ENCODE measurements at places on chromosomes 7 and 10.

GRCh38 chr7:5689716-5690115, 91.7 kb downstream of the RNF216 start:
- DNase-seq: no peak

DNA sequence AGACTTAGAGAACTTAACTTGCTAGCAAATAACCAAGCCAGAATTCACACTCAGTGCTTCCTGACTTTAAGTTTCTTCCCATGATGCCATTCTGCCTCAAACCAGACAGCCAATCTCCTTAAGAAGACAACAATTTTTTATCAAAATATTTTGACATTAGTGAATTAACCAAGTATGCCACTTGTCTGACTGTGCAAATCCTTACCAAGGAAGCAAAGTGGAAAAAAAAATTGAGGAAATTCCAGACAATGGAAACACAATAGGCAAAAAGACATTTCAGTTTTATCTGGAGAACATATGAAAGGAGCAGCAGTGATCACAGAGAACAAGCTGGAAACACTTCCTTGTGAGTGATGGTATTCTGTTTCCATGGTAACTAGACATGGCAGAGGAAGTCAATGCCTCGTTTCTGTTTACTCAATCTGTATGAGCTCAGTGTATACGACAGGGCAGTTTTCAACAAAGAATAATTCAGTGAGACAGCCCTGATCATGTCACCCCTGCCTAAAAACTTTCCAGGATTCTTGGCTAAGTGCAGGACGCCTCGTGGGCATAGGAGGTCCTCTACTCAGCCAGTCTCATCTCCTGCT, 114.2 kb downstream of the DYNC1I1 start:
- no peak for DNase-seq

- DNase-seq: no peak
Measured at GRCh38 chr10:52004342-52004949, 305.1 kb upstream of the CSTF2T start.

- DNase-seq: no peak
Measured at GRCh38 chr10:132306864-132307751, 642 bp downstream of the STK32C start.

GRCh38 chr7:134632937-134633540, 13.6 kb upstream of the BPGM start:
- DNase-seq: no peak

GRCh38 chr10:6609625-6610024, 29.5 kb upstream of the PRKCQ start:
- DNase-seq: no peak

DNA sequence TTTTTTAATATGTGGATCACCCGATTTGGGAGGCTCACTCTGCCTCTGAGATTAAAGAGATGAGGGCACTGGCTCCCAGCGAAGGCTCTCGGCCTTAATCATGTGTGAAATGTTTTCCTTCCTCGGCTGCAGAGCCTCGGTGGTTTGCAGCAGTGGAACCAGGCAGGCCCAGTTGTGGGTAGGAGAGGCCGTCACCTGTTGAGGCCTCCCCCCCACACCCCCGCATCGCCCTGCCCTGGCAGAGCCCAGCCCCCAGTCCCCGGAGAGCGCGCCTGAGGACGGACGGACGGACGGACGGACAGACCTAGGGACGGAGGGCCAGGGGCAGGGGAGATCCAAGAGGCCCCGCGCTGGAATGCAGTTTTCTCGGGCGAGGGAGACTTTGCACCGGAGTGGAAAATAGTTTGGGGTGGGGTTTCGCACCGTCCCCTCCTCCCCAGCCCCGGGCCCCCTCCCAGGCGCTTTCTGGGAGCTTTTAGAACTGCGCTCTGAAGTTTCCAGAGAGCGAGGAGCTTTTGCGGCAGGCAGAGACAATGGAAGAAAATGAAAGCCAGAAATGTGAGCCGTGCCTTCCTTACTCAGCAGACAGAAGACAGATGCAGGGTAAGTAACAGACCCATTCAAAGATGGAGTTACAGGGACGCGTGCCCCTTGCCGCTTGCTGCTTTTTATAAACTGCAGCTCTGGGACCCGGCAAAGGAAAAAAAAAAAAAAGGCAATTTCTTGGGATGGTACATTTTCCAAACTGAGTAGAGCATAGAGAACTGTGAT, at the start of gene KIAA1217:
TSS of gene KIAA1217 (plus strand) at position 478 of the 771 bp plus-strand sequence. CDS start at position 534, 56 bp downstream.
- peak; percentile 33 for DNase-seq

DNA sequence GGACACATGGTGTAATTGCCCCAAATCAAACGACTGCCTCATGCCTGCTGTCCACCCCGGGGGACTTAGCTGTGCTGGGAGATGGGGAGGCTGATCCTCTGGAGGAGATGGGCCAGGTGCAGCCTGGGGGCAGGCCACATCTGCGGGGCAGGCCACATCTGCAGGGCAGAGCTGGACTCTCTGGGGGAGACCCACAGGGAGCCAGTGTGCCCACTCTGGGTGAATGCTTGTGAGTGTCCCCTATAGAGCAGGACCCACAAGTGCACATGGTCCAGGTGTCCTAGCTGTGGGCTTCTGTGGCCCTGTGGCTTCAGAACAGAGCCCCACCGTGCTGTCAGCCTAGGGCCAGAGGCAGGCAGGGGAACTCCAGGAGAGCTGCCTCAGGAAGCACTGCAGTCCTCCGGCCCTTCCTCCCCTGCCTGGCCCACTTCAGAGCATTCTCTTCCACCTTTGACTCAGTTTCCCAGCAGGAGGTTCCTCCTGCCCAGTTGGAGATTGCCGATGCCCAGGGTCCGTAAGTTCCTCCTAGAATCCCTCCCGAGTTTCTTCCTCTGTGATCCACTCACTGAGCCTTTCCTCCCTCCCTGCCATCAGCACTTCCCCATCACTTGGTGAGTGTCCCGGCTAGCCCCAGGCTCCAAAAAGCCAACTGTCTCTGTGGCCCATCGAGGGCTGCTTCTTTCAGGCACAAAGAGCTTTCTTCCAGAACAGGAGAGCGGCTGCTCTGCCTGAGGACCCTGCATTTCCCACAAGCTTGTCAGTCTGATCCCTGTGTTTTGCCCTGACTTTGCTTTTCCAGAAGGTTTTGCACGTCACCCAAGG, 50.3 kb downstream of the ADCYAP1R1 start:
- DNase-seq: no peak

GRCh38 chr7:136136906-136137454, 159.8 kb upstream of the MTPN start:
- no peak for DNase-seq

- DNase-seq: peak; percentile 10
Measured at GRCh38 chr10:70137927-70138883, 5.6 kb upstream of the AIFM2 start.

DNA sequence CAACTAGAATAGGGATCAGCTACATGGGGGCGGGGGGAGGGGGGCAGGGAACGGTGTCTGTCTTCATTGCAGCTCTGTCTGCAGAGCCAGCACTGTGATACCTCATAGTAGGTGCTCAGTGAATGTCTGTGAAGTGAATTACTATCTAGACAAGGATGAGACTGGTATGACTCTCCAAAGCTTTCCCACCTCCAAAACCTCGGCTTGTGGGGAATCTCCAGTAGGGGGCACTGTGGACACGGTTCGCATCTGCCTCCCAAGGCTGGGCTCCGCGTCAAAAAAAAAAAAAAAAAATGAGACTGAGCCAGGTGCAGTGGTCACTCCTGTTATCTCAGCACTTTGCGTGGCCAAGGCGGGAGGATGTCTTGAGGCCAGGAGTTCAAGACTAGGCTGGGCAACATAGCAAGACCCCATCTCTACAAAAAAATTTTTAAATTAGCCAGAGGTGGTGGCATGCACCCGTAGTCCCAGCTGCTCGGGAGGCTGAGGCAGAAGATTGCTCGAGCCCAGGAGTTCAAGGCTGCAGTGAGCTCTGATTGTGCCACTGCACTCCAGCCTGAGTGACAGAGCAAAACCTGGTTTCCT, 9.6 kb downstream of the TRIM56 start:
- no peak for DNase-seq

DNA sequence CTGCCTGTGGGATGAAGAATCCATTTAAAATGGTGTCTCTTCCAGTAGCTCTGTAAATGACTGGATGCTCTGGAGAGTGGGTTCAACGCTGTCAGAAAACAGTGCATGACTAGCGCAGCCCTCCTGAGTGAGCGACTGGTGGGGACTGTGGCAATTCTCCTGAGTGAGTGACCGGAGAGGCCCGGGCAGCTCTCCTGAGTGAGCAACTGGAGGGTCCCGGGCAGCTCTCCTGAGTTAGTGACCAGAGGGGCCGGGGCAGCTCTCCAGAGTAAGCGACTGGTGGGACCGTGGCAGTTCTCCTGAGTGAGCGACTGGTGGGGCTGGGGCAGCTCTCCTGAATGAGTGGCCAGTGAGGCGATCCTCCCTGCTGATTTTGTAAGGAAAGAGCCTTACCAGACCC, 85.5 kb downstream of the WDR37 start:
- DNase-seq: no peak

GRCh38 chr7:21544715-21545114, 1.9 kb downstream of the DNAH11 start:
- DNase-seq: no peak

DNA sequence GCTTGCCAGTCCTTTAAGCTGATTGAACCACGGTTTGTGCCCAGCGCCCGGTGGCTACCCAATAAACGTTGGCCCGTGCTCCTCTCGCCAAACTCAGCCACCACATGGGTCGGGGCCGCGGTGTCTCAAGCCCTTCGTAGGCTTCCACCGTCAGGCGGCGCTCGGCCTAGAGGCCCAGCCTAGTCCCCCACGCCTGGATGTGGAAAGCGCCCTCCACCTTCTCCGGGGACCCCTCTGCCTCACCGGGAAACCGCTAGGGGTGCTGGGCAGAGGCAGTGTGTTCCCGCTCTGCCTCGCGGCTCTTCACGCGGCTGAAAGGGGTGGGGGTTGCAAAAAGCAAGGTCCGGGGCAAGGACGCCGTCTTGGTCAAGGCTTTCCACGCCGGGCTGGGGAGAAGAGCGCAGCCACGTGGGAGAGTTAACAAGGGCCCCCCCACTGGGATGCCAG, 29.8 kb downstream of the LEP start:
- no peak for DNase-seq

GRCh38 chr10:33087152-33087551, 129.1 kb upstream of the ITGB1 start:
- no peak for DNase-seq

- no peak for DNase-seq
Measured at GRCh38 chr10:113939212-113939860, 84.9 kb downstream of the NHLRC2 start.

DNA sequence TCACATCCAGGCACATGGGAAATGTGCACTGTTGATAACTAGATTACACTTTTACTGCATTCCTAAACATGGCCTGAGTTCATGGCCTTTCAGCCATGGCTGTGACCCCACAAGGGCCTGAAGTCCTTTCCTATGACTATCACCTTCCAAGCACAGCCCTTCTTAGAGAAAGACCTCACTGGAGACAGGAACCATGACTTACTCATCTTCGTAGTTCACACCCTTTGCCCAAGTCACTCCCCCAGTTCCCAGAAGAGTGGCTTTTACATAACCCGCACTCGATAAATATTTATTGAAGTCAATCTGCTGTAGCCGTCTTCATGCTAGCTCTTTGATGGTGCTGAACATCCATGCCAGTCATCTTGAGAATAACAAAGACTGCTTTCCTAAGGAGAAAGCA, 632.5 kb upstream of the NRP1 start:
- no peak for DNase-seq

DNA sequence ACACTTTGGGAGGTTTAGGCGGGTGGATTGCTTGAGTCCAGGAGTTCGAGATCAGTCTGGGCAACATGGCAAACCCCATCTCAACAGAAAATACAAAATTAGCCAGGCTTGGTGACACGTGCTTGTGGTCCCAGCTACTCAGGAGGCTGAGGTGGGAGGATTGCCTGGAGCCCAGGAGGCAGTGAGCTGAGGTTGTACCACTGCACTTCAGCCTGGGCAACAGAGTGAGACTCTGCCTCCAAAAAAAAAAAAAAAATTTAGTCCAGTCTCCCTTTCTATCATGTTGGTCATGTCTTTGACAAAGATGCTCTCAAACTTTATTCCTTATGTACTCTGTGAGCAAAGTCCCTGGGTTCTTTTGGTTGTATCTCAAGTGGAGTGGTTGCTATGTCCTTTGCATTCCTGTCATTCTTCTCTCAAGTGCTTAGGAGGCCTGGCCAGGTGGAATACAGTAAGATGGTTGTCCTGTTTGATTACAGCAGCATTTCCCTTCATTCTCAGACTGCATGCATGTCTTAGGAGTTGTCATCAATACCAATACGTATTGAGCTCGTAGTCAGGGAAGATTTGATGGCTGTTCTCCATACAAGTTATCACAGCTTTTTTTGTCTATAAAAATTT, 85.7 kb downstream of the MMRN2 start:
- DNase-seq: no peak

- no peak for DNase-seq
Measured at GRCh38 chr7:79911420-79911819, 223.2 kb upstream of the GNAI1 start.

- no peak for DNase-seq
Measured at GRCh38 chr7:125247514-125248098, 318.0 kb upstream of the POT1 start.

DNA sequence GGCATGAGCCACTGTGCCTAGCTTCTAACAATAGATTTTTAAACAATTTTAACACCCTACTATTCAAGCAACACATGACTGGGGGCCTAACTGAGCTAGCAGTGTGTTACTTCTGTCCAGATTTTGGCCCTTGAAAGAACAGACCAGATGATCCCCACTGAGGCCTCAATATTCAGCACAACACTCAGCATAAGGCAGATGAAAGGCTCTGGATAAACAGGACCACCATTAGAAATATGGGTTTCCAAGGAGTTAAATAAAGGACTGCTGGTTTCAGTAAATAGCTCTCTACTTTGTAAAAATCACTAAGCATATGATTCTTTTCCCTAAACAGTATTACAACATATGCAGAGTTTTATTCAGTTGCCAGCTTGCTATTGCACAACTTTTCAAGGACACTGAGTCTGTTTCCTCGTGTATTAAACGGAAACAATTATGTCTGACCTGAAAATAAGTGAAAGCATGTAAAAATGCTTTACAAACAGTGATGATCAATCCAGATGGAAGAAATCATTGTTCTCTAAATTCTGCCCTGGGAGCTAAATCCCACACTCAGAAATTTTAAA, 23.8 kb upstream of the FZD1 start:
- no peak for DNase-seq

DNA sequence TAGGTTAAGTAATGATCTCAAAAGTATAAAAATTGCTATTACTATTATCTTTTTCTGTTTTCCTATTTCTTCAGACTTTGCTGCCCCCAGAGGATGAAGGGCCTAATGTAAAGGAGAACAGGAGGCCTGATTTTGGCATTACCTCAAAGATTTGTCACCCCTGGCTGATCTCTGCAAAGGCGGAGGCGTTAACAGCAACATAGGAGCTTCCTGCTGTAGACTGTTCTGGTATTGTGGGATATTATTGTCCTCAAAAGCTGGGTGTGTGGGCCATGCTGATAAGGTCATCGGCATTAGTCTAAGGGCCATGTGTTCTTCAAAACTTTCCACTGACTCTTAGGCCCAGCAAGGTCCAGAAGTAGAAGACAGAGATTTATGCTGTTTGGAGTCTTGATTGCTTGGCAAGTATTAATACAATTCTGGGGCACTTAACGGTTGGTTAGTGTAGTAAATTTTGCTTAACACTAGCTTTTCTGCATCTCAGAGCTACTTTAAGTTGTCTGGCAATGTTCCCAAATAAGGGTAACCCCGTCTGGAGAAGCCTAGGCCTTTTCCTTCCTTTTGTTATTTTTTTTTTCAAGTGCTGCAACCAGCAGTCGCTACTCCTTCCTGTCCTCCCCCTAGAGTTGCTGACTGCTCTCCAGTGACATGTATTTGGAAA, 14.0 kb upstream of the ENTPD1 start:
- DNase-seq: peak; percentile 54

All from uterus (tissue), 4 donors.